ENCODE measurements at places on chromosomes 12 and 14.

DNA sequence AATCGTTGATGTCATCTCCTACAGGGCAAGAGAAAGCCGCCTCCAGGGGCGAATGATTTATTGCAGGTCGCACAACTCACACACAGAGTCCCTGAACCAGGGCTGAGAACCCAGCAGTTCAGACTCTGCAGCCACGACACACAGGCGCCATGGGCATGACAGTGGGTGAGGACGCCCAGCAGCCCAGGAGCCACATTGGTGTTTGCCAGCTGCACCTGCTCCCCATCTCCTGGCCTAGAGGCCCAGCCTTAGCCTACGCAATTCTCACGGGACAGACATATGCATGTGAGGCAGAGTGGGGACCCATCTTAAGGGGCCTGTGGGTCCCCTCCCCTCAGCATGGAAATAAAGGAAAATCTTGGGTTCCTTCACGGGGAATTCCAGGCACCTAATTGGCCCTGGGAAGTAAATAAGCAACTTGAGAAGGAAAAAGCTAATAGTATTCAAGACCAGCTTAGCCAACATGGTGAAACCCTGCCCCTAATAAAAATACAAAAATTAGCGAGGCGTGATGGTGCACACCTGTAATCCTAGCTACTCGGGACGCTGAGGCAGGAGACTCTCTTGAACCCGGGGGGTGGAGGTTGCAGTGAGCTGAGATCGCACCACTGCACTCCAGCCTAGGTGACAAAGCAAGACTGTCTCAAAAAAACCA lies 69.3 kb downstream of the RIMBP2 start:
- no peak for DNase-seq

GRCh38 chr14:28142400-28143015 lies 624.1 kb upstream of the FOXG1 start:
- DNase-seq: peak; percentile 53

DNA sequence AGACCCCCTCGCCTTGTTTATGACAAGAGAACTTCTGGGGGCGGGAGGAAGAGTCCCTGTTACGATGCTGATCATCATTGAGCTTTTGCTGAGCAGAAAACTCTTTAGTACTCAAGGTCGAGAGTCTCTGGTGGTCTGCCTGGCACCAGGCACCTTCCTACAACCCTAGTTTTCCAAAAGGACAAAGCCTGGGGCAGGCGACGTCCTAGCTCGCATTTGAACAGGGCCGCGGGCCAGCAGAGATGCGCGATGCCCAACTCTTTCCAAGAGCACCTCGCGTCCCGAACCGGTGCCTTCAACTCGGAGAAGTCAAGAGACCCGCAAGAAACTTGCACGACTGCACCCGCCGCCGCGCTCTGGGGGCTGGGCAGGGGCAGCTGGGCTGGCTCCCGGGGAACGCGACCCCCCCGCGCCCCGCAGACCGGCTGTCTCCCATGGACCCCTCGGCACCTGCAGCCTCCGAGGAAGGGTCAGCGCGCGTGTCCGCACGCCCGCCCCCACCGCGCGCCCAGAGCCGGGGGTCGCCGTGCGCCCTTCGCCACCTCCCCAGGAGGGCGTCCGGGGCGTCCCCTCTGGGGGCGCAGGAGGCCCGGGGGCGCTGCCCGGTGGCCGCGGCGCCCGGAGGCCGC lies 377 bp upstream of the BCL7A start:
- peak; percentile 13 for DNase-seq

- peak; percentile 20 for DNase-seq
Measured at GRCh38 chr14:105419195-105420091, at the start of gene MTA1. Gene MTA1, plus strand, starts transcription at chr14:105419827. Its CDS starts 209 bp downstream, at chr14:105420036.

DNA sequence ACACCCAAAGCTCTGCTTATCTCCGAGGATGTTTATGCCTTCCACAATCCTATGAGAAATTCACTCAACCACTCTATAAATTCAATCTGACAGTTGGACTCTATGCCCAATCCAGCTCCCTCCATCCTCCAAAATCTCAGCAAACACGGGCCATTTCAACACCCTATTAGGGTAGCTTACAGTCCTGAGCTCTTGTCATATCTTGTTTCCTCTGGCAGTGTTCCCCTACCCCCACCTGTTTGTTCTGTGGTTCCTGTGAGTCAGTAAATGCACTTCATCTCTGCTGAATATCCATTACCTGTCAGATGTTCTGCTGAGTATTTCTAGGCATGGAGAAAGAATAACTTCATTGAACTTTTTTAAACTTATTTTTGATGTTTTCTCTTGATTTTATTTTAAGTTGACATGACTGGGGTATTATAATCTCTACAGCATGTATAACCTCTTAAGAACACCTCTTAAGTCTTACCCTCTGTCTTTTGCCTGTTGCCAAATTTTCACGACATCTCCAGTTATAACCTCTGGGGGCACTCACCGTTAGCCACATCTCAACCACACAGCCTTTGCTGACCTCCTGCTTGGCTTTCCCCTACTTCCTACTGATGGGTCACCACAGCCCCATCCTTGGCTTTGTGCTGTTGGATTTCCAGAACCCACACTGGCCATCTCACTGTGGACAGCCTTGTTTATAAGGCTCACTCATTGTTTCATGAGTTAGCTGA lies 317.0 kb upstream of the TMPO start:
- DNase-seq: no peak

DNA sequence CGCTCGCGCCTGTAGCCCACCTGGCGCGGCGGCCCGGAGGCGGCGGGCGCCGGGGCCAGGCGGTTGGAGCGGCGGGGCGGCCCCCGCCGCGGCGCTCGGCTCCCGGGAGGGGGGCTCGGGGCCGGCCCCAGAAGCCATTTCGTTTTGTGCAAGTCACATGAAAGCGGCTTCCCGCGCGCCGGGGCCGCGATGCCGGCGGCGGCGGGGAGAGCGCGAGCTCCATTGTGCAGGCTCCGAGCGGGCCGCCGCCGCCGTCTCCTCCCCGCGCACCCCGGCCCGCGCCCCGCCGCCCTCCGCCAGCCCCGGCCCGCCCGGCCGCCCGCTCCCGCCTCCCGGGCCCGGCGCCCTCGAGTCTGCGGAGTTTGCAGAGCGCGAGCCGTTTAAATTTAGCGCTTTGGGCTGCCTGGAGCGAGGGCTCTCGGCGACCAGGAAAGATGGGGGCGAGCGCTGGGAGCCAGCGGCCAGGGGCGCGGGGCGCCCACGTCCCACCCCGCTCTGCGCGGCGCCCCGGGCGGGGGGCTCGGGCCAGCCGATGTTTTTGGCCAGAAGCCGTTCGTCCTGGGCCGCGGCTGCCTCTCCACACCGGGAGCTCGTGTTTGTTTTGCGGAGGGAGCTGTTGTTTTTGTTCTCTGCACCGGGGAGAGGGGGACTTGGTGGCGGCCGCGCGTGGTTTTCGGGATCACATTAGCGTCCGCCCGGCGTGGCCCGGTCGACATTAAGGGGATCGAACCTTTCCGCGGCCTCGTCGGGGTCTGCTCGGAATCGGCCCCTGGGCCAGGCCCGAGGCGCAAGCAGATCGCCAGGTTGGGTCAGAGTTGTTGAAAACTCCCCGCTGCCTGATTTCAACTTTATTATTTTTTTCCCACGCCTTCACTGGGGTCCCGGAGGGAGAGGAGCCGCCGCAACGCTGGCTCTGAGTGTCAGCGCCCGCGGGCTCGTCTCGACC lies 982 bp downstream of the BCL7A start:
- peak; percentile 22 for DNase-seq

DNA sequence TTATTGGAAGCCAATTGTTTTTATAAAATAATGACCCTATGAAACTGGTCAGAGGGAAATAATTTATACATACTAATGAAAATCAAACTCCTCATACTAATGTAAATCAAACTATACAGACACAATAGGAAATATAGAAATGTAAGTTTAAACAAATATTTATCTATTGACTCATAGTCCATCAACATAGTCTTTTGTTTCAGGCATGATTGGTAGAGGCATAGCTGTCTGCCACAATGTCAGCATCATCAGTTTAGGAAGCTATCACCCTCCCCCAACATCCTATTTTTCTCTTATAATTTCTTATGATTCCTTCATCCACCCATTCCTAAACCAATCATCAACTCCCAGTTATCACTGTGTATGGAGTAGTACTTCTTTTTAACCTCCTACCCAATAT lies 117.7 kb downstream of the SLC38A6 start:
- no peak for DNase-seq

DNA sequence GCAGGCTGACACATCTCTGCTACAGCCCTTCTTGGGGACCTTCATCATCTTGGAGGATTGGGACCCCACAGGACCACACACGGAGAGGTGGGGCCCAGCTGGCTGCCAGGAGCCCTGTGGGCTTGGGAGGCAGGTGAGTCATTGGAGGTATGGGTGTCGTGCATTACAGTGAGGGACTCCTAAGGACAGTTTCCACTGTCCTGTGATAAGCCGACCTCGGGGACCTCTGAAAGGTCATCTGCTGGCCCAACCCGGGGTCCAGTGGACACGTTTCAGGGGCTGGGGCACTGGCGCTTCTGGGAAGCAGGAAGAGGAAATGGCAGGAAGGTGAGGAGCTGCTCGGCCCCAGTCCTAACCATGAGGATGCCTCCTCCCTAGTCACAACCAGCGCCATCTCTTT lies 238.0 kb downstream of the BCL11B start:
- DNase-seq: no peak

DNA sequence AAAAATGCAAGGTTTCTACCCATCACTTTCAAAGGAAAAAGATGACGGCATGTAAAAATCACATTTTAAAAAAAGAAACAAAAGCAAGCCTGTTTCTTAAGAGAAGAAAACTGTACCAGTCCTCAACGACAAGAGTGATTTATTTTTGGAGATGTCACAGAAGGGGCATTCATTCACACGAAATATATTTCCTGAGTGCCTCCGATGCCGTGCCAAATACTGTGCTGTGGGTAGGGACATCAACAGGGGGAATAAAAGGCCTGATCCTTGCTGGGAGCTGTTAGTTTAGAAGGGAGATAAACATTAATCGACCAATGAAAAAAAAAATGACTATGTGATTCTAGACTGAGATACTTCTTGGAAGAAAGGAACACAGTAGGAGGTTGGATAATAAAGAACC lies 297.5 kb upstream of the SOX5 start:
- DNase-seq: no peak

GRCh38 chr12:110669193-110669502 lies 19.8 kb downstream of the HVCN1 start:
- no peak for DNase-seq

GRCh38 chr12:71371122-71371521 lies 68.5 kb upstream of the LGR5 start:
- DNase-seq: peak; percentile 33

- peak; percentile 23 for DNase-seq
Measured at GRCh38 chr12:100716945-100717732, 77.4 kb upstream of the ANO4 start.

DNA sequence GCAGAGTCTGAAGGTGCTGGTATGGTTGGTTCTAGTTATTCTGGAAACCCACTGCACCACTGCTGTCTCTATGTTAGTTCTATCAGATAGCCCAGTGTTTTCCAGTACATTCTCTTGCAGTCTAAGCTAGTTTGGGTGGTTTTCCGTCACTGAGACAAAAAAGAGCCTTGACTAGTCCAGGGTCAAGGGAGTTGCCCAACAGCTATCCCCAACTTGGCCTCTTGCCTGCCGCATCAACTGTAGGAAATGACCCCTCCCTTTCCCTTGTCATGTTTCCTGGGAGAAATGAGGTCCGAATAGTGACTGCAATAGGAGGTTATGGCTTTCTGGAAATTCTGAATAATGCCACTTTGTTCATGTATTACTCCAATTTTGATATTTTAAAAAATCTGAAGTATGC lies 160.4 kb downstream of the EFCAB11 start:
- no peak for DNase-seq

DNA sequence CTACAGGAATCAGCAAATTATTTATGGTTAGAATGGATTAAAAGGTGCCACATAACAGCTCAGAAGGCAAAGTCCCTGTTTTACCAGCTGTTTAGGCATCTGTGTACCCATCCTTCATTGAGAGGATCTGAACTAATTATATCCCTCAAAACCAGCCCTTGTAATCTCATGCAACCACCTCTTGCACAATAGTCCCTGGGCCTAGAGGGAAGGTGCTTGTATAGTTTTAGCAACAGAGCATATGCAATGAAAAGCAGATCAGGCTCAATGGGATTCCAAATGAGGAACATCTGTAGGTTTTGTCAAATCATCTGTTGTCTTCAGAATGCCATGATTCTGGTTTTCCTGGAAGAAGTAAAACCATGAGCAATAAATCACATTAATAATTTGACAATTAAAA lies 26.0 kb upstream of the GLIPR1L2 start:
- peak; percentile 33 for DNase-seq

DNA sequence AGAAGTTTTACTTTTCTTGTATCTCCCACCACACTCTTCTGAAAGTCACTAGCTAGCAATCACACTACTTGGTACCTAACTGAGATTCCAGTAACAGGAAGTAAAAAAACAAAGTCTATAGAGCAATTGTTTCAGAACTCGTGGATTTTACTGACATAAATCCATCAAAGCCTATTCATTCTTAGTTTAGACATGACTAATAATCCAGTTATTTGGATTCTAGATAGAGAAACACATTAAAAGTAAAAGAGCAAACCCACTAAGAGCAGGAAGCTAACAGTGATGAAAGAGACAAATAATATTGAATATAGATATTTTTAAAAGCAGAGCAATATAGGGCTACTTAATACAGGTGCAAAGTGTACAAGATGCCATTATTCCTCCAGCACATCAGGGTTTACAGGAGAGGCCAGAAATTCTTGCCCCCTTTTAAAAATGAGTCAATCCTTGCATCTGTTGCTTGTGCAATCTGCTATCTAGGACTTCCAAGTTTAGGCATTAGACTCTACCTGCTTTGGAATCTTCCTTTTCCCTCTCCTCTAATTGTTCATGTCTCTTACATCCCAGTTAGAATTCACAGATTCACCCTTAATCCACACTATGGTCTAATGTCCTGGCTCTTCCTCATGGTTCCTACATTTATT lies 6.0 kb downstream of the HEATR5A start:
- DNase-seq: peak; percentile 14

- no peak for DNase-seq
Measured at GRCh38 chr14:92489394-92490238, 24.0 kb upstream of the RIN3 start.

DNA sequence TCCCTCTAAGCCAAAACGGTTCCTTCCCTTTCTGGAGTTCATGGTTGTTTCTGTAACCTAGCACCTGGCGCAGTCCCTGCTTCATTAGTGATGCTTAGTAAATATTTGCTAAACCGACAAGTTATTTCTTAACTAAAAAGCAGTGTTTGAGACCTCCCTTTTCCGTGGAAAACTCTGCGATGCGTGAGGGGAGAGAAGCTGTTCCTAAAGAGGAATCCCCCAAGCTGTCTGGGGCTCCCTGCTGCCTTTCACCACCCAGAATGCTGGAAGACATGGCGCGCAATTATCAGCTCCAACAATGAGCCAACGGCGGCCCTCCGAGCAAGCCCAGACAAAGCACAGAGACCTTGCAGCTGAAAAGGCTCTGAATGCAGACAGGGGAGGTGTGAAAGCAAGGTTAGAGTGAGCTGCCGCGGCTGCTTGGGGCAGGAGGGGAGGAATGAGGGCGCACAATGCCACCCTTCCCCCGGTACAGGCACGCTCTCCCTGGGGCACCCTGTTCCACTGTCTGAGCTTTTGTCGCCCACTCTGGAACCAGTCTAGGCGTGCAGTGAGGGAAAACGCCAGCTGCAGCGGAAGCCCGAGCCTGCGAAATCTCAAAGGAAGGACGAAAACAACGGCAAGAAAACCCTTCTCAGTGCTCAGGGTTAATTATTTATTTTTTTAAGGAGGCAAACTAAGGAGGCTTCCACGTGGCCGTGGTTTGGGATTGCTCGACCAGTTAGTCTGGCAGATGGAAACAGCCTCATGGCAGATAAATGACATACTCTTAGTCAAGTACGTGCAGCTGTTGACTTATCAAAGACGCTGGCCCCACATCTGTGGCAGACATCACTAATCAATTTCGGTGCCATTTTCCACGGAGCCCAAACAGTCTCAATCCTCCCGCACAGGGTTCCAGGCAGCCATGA lies 66.3 kb downstream of the RBM19 start:
- DNase-seq: no peak

Measured in choroid plexus epithelial cell (primary cell).